ENCODE measurements at places on chromosomes 1 and 21.

- no peak for DNase-seq
These were observed 556.5 kb downstream of the PTBP2 start for GRCh38 chr1:97277891-97278654.

- DNase-seq: no peak
These were observed 54.8 kb upstream of the KRTAP11-1 start for GRCh38 chr21:30936207-30936606.

DNA sequence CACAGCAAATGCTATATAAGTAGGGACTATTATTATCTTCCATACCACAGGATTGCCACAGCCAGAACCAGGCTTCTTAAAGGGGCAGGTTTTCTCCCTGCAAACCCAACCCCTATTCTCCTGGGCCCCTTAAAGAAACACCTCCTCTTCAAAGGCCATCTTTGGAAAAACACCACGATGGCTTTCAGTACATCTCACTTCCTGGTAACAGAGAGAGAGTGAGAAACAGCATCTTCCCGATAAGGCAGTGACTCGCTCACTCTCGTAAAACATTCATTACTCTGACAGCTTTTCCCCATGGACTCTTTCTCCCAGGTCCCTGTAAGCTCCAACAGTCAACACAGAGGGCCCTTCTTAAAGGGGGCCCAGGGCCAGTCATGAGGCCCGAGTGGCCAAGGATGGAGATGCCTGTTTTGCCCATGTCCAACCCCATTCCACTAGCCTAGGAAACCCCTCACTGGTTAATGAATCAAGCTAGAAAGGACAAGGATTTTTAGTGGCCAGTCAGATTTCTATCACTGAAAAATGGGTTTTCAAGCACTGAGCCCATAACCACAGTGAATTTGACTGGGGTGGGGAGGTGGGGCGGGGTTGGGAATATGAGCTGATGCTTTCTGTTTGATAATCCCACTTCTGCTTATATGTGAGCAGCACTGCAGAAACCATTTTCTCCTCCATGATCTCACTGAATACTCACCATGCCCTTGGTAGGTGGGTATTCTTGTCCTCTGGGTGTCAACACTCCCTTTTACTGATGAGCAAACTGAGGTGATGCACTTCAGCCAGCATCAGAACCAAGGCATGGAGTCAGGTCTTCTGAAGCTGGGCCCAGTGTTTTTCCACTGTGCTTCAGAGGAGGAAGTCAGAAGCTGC lies 3.6 kb upstream of the NAV1 start:
- DNase-seq: no peak

DNA sequence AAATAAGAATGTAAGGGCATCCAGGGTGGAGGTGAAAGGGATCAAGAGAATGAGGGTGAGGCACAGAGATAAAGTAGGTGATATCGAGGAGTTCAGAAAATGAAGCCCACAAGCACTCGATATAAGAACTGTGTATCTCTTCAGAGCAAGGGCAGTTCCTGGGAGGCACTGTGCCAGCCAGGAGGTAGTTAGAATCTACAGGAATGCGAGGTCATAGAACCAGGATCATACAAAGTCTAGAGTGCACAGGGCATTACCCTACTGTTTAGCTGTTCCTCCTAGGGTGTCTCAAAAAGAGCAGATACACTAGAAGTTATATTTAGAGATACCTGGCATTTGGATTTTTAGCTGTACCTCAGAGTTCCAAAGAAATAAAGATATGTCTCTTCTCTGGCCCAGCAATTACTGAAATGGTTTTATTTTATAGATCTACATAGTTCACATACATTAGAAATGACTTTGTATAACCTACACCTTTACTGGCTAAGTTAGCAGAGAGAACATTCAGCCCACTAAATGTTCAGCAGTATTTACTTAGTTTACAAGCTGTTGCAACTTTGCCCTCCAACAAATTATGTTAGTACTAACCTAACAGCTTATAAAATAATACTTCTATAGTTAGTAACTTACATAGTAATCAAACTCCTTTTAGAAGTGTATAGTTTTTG lies 1.6 kb downstream of the OVAAL start:
- DNase-seq: no peak

DNA sequence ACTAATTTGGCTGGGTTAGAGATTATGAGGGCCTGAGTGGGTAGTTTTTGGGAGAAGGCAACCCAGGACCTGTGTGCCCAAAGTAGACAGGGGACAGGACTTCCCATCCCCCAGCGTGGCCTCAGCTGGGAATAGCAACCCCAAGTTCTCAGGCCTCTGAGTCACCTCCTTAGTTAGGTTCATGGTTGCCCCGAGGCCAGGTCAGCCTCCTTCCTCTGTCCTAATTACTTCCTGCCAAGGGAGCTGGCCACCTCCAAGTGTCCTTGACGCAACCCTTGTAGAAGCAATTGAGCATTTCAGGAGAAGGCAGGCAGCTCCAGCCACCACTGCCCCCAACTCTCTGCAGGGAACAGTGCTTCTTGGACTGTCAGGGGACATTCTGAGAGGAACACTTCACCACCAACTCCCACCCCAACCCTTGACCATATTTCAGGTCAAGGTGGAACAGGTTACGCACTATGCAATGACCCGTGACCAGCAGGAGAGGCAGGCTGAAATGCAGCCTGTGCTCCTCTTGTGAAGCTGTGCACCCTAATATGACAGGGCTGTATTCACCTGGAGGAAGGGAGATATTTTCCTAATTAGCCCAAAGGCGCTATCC lies 5.1 kb upstream of the NT5C1A start:
- DNase-seq: no peak

DNA sequence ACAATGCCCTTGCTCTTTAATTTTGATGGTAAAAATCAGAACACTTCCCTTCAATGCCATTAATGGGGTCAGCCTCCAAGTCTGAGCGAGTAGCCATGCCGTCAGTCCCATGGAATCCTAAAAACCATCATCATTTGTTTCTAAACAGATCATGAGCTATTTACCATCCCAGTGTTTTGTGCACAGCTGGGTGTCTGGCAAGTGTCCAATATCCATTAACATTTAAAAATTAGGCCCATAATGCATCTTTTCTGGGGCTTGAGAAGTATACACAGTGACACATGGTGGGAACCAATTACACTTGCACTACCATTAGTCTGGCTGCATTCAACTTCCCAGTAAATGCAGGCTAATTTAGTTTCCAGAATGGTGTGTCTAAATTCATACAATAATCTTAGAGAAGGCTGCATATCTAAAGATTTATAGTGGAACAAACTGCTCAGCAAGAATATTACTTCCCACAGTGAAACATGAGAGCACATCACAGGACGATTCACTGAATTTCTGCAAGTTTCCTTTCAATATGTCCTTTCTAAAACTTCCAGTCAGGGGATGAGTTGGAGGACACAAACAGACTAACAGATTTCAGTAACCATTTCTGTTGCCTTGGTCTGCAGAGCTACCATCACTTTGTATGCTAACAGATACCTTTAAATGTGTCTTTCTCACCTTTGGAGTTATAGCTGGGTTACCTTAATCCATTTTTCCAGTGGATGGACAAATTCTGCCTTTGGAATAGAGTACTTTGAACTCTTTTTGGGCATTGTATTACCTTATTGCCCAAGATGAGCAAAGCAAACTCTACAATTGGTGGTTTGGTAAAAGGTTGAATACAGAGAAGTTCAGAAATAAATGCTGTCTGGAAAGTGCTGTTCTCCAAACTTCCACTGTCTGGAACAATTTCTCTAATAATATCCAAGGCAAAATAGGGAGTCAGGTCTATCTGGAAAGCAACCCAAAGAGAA lies 258.0 kb downstream of the PTBP2 start:
- no peak for DNase-seq

DNA sequence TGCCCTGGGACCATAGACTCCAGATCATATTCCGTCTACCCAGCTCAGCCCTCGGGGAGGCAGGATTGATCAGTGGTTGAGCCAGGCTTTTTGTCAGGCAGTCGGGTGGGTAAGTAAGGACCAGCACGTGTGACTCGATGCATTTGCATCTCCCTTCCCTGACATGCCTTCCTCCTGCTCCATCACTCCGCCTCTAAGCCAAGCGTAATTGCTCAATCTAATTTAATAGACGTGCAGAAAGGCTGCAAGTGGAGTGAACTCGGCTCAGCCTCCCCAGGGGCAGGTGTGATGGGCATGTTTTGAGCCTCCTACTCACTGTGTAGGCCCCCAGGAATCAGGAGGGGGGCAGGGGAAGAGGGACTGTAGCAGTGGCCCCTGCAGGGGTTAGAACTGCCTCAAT lies 34.6 kb upstream of the GRIK3 start:
- DNase-seq: no peak

GRCh38 chr1:243939167-243939848 lies 89.3 kb upstream of the AKT3 start:
- DNase-seq: no peak
